ENCODE measurements at places on chromosomes 5 and 9.

GRCh38 chr5:107155707-107156106, 515.0 kb downstream of the EFNA5 start:
- DNase-seq: no peak

GRCh38 chr5:3694819-3695218, 99.2 kb downstream of the IRX1 start:
- DNase-seq: no peak

DNA sequence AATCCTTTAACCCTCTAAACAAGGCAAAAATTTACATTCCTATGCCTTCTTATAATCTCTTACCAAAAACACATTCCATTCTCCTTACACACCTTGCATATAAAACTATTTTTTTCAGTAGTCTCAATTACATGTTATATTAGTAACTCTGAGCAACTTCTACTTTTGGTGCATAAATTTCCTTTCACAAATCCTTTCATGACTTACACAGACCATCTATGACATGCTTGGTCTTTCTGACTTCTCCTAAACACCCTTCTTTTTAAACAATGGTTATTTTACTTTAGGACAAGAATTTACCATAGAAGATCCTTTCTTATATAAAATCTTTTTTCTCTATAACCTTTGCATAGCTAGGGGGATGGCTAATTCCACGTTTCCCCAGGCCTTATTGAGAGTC, 208.0 kb upstream of the ARRDC3 start:
- DNase-seq: no peak

DNA sequence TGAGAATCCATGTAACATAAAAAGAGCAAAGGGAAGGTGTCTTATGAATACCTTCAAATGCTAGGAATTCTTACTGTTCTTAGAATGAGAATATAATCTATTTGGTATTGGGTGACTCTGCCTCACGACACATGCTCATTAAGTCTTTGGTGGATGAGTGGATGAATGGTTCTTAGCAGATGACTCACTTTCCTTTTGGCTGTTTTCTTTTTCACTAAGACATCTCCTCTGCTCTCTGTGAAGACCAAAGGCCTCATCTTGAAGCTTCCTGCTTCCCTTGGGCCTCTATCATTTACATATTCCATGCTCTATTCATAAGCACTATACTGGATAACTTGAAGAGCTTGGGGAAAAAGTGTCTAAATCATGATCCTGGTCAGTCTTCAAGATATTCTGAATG, 468.1 kb downstream of the SPATA31D1 start:
- no peak for DNase-seq
